Stimulated activated CD4-positive, alpha-beta T cell treated with anti-CD3 and anti-CD28 coated beads, Interleukin-15, amount 100 ng/mL, for 24 hours (primary cell): ENCODE measurements at places on chromosomes 12 and 14.

DNA sequence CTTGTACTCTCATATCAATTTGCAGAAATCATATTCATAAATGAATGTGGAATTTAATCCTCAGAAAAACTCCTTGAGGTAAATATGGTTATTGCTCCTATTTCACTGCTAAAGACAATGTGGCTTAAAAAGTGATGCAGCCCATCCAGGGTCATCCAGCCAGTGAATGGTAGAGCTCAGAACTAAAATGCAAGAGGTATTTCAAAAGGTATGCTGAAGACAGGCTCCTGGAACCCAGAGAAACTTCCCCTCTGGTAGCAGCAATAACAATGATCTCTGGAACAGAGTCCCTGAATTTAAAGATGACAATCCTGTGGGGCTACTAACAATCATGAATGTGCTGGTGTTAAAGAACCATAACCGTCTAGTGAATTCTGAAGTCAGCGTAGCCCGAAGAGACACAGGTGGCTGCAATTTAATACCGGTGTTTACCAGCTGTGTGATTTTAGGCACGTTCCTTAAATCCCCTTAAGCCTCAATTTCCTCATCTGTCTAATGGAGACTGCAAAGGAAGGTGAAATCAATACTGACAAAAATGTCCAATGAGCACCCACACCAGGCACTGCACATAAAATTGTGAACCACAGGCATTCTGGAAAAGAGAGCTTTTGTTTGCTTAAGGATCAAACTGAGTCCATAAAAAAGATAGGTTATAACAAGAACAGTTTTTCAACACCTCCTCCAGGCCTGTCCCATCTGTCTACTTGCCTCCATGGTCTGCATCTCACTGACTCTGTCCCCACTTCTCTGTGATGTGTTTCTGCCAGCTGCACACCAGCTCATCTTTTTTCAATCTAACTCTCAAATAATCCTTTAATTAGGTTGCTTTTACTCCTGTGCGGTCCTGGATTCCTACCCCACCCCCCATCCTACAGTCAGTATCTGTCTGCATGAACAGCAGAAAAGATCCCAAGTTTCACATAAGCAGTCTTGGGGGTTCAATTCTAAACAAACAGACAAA is 10.5 kb downstream of the TM7SF3 start:
- no peak for DNase-seq

GRCh38 chr14:103730490-103731035 is 15.0 kb downstream of the ZFYVE21 start:
- DNase-seq = no peak

DNA sequence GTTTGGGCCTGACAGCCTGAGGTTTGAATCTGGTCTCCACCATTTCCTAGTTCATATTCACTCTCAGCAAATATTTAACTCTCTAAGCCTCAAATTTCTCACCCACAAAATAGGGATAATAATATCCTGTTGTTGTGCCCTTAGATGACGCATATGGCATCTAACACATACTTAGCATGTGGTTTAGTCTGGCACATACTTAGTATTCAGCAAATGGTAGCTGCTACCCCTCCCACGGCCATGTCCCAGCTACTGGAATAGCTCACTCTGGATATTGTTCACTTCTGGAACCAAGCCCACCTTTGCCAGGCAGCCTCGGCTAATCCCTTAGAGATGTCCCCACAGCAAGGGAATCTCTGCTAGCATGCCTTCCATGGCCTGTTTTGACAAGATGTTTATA is 53.3 kb downstream of the BICD1 start:
- no peak for DNase-seq

DNA sequence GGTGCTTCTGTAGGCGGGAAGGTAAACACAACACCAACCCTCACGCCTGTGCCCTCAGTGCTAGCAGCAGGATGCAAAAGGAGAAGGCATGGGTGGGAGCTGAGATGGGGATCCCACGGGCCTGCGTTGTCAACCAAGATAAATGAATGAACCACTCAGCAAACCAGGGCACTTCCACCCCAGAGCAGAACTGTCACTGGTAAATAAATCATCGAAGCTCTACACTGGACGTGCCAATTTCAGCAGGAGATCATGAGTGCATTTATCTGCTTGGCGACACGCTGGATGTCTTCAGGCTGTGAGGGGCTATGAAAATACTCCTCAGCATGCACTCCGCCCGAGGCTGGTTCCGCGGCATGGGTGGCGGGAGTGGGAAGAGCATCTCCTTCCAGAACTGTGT is 33.2 kb downstream of the HSPB8 start:
- no peak for DNase-seq

DNA sequence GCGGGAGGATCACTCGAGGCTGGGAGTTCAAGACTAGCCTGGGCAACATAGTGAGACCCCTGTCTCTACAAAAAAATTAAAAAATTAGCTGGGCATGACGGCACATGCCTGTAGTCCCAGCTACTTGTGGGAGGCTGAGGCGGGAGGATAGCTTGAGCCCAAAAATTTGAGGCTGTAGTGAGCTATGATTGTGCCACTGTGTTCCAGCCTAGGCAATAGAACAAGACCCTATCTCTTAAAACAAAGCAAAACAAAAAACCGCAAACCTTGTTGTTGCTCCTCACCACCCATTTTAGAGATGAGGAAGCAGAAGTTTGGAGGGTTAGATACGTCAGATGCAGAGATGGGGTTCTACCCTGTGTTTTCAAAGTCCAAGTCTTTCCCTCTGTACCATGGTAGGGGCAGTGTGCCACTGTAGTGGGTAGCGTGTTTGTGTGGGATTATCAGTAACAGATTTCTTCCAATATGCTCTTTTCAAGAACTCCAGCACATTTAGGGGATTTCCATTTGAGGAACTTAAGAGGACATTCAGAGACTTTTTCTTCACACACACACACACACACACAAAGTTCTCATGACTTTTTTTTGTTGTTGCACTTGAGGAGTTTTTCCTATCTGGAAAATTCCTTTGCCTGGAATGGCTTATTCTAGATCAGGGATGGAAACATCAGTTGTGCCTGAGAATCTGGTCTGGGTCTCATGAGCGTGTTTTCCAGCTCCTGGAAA is 186.5 kb downstream of the CHST11 start:
- no peak for DNase-seq

DNA sequence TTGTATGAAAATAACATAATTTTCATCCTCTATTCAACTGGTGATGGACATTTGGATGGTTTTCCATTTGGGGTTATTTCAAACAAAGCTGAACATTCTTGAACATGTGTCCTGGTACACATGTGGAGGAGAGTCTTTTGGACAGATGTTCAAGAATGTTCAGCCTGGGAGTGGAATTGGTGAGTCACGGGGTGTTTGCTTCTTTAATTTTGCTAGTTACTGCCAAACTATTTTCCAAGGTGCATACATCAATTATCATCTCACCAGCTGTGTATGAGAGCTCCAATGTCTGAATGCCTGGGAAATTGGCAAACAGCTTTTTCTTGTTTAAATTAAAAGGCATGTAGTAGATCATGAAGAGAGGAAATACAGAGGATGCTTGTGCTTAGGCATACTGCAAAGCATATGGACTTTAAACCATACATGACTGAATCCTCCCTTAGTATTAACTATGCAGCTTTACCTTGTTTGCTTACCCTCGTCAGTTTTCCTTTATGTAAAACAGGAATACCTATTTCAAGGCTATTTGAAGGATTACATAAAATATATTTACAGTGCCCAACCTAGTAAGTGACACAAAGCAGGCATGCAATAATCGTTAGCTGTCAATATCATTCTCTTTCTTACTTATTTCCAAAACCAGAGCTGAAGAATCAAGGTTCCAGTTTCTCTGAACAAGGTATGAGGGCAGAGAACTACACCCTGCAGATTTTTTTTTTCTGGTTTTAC is 152.1 kb downstream of the ITPR2 start:
- DNase-seq = no peak

DNA sequence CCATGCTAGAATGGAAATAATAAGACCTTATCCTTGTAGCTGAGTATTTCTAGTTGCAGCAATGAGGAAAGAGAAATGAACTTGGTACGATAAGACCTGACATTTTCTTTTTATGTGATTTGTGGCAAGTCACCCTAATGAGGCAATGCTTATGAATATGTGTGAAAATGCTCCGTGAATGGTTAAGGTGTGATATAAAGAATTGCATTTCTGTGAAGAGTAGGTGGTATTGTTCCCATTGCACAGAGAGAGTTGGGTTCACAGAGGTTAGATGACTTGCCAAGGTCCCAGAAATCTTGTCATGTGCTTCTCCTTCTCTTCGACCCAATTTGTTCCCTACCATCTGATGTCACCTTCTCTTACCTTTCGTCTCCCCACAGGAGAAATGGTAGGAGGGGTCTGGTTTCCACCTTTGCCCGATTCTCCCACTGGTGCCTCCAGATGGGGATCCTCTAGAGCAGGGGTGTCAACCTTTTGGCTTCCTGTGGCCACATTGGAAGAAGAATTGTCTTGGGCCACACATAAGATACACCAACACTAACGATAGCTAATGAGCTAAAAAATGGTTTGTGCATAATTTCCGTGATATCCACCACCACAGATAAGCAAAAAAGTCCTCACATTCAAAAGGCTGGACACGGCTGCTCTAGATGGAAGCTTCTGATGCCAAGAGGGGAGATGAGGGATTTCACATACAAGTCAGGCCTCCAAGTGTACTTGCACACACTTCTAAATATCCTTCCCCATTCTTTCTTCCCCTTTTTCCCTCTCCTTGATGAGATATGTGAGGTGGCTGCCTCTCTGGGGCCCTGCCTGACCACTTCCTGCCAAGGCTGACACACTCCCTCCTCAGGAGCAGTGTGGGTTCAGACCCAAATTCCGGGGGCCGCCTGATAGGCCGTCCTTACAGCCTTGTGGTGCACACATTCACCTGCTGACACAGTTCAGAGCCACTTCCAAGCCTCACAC is 96.1 kb downstream of the PLXNC1 start:
- peak; percentile 65 for DNase-seq

DNA sequence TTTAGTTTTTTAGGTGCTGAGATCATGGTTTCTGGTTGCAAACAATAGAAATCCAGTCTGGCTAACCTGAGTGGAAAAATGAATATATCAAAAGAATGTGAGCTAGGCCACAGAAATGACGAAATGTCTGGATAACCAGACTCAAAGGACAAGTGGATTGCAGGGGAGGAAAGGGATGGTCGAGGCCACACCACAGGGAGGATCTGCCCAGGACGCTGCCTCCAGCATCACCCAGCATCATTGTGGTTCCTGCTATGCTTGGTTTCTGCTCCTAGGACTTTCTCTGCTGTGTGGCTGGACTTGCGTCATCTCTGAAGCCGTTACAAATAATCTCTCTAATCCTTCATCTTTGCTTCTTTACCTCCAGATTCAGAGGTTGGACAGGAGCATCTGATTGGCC is 80.4 kb downstream of the TTC8 start:
- DNase-seq = no peak

- DNase-seq = no peak
Observed at GRCh38 chr12:32477714-32478113, 78.4 kb downstream of the FGD4 start.

DNA sequence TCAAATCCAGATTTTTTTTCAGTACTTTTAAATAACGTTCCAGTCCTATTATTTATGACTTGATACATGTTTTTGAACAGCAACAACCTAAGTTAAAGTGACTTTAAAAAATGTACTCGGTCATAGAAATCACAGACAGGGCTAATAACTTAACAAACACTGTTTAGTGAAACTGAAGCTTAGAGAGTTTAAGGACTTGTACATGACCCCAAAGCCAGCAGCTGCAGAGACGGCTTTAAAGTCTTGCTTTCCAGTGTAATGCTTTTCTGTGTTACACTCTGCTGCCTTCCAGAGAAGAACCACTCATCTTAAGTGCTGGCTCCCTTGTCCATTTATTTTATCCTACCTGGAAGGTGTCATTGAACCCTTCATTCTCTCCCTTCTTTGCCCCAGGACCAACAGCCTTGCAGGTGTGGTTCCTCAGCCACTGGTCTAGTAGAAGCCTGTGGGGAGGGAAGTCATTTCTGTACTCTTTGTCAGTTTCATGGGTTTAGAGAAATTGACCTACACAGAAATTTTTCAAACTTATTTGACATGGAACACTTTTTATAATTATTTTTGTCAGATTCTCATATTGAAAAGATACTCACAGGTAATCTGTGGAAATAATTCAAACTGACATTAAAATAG is 60.9 kb downstream of the NAV3 start:
- DNase-seq = no peak

GRCh38 chr14:88323086-88323522 is at the start of gene KCNK10:
Gene KCNK10, minus strand, starts transcription at chr14:88323269. Its CDS starts 471 bp downstream, at chr14:88322798.
- DNase-seq = no peak
